CD4-positive, alpha-beta T cell treated with Interleukin-6 at 100 ng/mL for 8 hours (primary cell): ENCODE measurements at places on chromosomes 6 and 20.
A peak's percentile ranks its signal among the peaks of the same experiment; 100 is the strongest.

DNA sequence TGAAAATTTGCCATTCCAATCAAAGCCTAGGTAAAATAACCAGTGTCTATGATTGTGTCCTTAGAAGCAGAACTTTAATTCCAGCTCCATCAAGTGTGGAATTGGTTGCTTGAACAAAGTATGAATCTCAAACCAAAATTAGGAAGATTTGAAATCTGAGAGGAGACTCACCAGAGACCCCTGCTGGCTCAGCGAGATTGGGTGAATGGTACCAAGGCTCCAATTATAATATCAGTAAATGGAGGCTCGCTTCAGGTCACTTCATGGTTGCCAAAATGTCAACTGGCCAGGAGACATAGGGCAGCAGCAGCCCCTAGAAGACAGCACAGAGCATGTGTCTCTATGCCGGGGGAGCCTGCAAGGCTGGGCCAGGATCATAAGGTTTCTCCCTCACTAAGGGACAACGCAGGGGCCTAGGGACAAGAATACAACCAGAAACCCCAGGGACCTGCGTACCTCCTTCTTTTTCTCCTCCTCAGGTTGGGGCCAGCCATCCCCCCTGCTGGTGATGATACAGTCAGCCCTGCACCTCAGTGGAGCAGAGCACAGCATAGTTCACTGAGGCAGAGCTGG is 14.0 kb downstream of the RBL1 start:
- peak; percentile 50 for DNase-seq

DNA sequence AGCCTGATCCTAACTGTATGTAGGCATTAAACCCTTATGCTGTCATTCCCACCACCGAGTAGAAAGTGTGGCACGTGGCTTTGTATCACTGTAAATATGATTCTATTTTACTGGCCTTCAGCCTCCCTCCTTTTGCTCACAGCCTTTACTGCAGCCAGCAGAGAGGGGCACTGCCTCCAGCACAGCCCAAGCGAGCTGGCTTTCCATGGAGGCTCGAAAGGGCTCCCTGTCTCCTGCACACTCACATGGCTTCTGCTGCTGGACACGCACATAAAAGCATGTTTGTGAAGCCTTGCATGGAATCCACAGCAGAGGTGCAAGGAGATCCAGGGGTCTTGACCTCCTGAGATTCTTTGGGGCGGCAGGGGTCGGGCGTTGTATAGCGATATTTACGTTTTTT is 51.3 kb downstream of the RNASET2 start:
- no peak for DNase-seq

- peak; percentile 40 for DNase-seq
Measured at GRCh38 chr6:116268589-116269293, 11.0 kb downstream of the TSPYL1 start.

DNA sequence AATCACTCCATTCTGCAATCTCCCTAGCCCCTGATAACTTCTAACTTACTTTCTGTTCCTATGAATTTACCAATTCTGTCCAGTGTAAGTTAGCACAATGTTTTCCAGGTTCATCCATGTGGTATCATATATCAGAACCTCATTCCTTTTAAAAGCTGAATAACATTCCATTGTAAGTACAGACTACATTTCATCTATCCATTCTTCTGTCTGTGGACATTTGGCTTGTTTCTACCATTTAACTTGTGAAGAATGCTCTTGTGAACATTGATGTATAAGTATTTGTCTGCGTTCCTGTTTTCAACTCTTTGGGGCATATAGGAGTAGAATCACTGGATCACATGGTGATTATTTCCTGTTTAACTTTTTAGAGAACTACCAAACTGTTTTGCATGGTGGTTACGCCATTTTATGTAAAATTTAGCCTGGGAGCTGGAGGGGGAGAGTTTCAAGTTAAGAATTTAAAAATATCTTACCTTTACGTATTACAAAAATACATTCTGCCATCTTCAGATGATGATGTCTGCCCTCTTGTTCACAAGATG is 156.5 kb downstream of the BTBD3 start:
- no peak for DNase-seq
